ENCODE measurements at places on chromosomes 12 and 14. TPM values are rescaled to one million over a fixed set of nuclear protein-coding genes. Genes with fewer than 3 reads are reported as not detected.

The RTN1 gene
- total RNA-seq, result 1.2 TPM

GRCh38 chr12:128318341-128318740, 51.4 kb downstream of the TMEM132C start:
- DNase-seq, result no peak

The CYP46A1 gene
- 2.3 TPM for total RNA-seq

The ERP27 gene
- total RNA-seq, result 0.13 TPM

- no peak for DNase-seq
Observed at GRCh38 chr12:55696796-55697462, 10.8 kb downstream of the ITGA7 start.

GRCh38 chr12:98578821-98579220, 14.7 kb upstream of the SLC25A3 start:
- DNase-seq, result no peak

DNA sequence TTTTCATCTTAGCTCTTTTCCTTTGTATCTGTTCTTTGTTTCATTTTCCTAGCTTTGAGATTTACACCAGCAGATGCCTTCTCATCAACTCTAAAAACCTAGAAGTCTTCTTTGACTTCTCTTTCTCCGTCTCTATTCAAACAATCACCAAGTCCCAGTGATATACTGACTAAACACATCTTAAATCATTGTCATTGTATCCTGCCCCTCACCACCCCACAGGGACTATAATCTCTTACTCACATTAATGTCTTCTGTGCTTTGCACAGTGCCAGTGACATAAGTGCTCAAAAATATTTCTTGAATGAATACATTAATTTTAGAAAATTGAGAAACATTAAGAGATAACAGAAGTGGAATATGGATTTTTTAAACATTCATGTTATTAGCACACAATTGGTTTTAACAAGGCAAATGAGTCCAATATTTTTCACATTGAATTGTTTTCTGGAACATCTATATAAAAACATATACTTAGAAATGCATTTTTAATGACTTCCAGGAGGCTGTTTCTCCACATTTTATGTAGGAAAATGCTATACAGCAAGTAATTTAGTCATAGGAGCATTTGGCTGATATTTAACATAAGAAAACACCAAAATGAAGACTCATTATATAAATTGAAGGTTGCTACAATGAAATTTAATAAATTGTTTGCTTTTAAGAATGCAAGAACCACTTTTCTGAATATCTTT, 472.8 kb upstream of the PRICKLE1 start:
- peak; percentile 55 for DNase-seq

- no peak for DNase-seq
Observed at GRCh38 chr12:45254254-45254653, 38.4 kb downstream of the ANO6 start.

GRCh38 chr12:6312529-6313325, 2.2 kb downstream of the PLEKHG6 start:
- DNase-seq, result no peak

DNA sequence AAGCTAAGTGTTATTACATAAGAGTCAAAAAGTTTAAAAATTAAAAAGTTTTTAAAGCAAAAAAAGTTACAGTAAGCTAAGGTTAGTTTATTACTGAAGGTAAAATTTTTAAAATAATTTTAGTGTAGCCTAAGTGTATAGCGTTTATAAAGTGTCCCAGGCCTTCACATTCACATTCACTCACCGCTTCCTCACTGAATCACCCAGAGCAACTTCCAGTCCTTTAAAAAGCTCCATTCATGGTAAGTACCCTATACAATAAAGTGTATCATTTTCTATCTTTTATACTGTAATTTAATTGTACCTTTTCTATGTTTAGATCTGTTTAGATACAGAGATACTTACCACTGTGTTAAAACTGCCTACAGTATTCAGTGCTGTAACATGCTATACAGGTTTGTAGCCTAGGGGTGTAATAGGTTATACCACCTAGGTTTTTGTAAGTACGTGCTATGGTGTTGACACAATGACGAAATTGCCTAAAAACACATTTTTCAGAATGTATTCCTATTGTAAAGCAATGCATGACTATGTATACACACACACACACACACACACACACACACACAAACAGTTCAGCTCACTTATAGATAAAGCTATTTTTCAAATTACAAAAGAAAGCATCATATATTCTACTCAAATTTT, 3.7 kb downstream of the CLEC14A start:
- no peak for DNase-seq

The CLEC7A gene
- total RNA-seq, result 1.2 TPM

- DNase-seq, result no peak
Observed at GRCh38 chr14:74981833-74982232, 20.9 kb upstream of the EIF2B2 start.

GRCh38 chr12:50174971-50175715, 8.0 kb upstream of the CERS5 start:
- DNase-seq, result peak; percentile 94

DNA sequence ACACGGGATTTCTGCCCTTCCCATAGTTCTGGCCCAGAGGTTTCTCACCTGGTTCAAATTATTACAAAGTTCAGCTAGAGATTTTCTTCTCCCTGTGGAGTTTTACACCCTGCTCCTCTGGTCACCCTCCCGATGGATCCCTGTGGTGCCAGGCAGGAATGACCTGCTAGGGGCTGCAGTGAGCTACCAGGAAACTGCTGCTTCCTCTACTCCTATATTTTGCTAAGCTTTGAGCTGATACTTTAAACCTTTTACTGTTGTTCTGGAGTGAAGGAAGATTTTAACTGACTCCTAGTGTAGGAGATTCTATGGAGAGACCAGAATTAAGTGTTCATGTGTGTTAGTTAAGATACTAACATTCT, 30.4 kb upstream of the LRIG3 start:
- DNase-seq, result no peak

DNA sequence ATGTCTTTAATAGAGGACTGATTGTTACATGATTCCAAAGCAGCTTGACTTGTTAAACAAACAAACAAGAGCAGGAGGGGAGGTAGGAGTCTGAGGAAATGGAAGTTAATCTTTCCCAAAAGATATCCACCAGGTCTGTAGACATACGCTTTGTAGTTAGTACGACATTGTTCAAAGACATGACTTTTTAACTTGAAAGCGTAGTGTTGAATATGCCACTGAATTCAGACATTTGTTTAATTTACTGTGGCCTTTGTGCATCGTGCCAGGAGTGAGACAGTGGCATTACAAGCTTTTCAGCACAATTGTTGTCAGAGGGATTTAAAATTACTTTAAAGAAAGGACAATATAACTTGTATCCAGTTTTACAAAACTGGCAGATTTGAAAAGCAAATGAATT, 53.0 kb downstream of the SAV1 start:
- no peak for DNase-seq

The GALNT6 gene
- 0.35 TPM for total RNA-seq

The AKAP3 gene
- total RNA-seq, result 0.35 TPM

DNA sequence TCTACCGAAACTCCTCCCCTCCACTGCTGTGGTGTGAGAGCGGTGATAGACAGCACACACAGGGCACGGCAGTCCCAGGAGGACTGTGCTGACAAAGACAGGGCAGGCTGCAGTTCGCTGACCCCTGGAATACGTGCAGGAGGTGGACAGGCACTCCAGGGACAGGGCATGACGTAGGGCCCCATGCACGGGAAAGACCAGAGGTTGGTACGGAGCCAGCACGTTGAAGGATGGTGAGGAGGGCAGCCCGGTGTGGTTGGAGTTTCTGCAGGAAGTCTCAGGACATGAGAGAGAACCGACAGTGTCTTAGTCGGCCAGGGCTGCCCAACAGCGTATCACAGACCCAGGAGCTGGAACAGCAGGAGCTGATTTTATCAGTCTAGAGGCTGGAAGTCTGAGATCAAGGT, 254.2 kb upstream of the FKBP4 start:
- no peak for DNase-seq

GRCh38 chr14:76395161-76395560, 19.2 kb downstream of the ESRRB start:
- no peak for DNase-seq

GRCh38 chr12:51915003-51915625, 7.8 kb downstream of the ACVRL1 start:
- DNase-seq, result no peak

The CLEC1B gene
- 0.13 TPM for total RNA-seq

DNA sequence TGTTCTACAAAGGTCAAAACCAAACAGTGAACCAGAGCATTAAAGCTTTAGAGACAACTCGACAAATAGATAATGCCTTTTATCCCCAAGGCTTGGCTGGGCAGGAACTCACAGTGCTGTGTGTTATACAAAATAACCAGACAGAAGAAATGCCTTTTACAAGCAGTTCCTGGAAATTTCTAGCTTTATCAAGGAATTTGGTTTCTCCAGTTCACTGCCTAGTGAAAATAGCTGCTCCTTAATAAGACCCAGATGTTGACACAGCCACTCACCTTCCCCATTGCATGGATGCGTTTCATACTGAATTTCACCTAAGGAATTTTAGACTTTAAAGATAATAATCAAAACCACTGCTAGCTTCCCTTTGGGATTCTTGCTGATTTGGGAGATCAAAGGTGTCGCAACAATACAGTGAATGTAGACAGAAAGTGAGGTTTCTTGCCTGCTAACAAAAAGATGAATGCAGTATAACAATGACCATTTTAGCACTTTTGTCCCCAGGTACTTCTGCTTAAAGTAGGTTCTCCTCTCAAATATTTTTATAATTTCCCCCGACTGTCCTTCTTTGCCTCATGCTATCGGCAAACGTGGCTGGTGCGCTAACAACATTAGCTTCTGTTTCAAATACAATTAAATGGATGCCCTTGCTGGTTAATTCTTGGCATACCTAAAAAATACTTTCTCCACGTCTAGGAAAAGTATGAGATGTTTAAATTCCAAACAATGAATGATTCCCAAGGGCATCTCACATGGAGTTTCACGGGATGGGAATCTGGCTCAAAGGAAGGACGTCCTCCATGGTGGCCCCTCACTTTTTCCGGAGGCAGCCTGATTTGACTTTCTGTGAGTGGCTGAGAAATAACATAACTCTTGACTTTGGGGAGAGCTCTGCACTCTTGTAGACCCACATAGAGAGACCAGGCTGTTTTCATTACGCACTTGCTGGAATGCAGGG, 162.4 kb downstream of the C12orf75 start:
- peak; percentile 44 for DNase-seq

GRCh38 chr14:24966579-24966964, 83.4 kb downstream of the STXBP6 start:
- peak; percentile 52 for DNase-seq

DNA sequence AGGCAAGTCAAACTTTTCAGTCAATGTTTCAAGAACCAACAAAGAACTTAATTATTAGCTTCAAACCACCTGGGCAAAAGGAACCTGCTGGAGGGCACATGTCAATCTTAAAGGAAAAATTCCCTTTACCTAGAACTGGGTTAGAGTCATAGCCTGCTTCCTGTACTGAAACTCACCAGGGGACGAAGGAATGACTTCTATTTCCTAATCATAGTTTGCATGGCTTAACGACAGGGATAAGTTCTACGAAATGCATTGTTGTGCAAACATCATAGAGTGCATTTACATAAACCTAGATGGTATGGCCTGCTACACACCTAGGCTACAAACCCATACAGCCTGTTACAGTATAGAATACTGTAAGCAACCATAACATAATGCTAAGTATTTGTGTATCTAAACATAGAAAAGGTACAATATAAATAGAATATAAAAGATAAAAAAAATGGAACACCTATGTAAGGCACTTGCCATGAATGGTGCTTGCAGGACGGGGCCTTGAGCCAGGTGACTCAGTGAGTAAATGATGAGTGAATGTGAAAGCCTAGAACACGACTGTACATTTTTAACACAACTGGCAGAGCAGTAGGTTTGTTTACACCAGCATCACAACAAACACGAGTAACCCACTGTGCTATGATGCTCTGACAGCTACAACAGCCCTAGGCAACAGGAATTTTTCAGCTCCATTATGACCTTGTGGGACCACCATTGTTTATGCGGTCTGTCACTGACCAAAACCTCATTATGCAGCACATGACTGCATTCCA, 234.9 kb upstream of the CAND1 start:
- no peak for DNase-seq

The KERA gene
- 223 TPM for total RNA-seq

The GPR68 gene
- 0.35 TPM for total RNA-seq

DNA sequence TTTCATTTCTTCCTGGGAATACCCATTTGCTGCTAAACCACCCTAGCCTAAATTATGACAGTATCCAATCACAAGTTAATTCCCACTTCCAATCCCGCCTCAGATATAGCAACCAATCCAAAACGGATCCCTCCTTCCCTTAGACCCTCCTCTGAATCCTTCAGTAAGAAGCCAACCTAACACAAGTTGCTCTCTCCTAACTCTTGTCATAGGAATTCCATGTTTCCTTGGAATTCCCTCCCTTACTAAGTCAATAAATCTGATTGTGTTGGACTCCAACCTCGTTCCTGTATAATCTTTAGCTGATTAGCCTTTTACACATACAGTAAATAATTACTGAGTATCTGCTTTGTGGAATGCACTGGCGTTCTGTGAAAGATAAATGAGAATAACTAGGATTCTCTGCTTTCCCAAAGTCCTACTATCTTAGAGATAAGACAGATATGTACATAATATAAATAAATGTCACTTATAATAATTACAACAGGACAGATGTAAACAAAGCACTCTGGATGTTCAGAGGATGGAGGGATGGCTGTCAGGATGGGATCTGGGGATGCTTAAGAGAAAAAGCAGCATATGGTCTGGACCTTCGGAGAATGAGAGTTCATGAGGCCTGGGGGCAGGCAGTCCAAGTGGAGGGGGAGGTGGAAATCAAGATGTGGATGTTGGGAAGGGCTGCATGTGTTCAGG, 185.8 kb upstream of the SOX5 start:
- no peak for DNase-seq

DNA sequence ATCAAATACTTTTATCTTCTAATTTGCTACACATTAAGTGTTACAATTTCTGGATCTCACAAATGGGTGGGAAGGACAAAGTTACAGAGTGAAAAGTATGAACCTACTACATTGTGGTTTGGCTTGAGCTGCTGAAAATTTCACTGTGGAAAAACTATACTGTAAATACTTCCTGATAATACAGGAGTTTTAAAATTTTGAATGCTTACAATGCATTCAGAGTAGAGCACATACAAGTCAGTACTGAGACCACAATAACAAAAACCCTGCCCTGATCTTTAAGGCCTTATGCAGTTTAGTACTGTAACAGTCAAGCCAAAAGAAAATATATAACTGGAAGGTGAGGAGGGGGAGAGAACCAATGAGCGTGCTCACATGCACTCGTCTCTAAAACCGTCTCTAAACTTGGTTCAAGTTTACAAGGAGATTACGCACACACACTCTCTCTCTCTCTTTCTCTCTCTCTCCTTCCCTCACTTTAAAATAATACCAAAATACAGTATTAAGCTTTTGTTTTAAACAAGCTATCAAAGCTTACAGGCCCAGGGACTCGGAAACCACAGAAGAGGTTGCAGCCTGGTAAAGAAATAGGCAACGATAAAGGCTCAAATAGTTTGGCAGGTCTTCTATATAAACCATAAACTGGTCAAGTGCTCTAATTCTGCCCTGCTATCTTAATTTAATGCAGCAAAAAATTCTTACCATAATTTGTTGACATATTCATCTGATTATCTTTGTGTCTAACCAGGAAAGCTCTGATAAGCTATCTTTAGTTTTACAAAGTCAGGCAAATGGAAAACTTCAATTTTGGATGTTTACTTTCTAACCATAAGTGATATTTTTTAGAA, 58.0 kb downstream of the ATF7 start:
- DNase-seq, result no peak

Measured in muscle of leg (tissue), 16 donors.